ENCODE measurements at places on chromosomes 12 and 14.

DNA sequence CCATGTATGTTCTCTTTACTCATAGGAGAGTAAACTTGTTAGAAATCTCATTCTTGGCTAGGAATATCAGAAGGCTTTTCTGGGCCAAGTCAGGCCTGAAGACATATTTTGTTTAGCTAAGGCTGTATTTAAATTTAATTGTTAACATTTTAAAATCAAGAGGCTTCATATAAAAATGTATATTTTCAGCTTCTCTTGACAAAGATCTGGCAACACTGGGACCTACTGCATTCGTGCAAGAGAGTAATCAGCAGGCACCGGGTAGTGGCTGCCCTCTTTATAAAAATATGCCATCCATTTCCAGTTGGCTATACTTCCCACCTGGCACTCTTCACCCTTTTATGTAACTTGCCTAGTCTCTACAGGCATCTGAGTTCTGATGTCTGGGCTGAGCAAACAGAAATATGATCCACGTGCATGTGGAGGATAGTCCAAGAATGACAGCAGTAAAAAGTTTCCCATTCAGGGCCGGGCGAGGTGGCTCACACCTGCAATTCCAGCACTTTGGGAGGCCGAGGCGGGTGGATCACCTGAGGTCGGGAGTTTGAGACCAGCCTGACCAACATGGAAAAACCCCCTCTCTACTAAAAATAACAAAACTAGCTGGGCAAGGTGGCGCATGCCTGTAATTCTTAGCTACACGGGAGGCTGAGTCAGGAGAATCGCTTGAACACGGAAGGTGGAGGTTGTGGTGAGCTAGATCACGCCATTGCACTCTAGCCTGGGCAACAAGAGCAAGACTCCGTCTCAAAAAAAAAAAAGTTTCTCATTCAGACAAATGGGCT, 2.0 kb upstream of the SOS2 start:
- DNase-seq: no peak

DNA sequence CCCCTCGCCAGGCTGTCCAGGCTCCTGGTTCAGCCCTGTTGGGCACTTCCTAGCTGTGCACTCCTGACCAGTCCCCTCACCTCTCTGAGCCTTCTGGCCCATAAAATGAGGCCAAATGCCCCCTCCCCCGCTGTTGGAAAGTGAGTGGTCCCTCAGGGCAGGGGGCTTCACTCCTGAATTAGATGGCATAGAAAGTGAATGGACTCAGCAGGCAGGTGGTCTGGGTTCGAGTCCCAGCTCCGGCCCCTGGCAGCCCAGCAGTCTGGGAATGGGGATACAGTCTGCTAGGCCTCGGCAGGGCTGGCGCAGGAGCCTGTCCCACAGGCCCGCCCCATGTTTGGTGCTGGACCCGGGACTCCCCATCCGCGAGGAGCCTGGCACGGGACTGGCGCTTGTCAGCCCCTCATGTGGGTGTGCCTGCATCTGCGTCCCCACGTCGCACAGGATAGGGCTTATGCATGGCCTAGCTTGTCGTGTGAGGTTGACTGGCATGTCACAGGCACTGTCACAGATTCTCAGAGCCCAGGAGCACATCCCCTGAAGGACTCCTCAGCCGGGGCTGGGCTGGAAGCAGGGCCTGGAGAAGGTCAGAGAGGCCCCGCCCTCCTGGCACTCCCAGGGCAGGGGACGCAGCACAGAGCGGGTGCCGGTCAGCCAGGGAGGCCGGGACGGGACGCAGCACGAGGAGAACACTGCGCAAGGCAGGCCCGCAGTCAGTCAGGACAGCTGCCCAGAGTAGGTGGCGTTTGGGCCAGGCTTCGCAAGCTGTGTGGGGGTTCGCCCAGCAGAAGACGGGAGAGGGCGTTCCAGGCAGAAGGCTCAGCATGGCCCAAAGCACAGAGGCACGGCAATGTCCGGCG, 40.5 kb downstream of the DIO3 start:
- no peak for DNase-seq

DNA sequence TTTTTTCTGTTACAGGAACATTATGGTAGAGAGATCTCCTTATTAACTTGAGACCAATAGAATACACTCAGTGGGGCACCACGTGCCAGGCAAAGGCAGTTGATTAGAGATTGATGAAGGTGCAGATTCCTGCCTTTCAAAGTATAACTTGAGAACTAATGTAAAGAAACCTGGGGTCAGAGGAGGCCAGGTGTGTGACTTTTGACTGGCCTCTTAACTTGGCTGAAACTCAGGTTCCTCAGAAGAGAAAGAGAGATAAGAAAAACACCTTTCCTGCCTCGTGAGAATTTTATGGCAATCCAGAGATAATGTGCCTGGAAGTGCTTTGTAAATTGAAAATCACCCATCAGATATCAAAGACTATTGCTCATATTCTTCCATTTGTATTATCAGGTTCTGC, 110.7 kb upstream of the GZMB start:
- no peak for DNase-seq

DNA sequence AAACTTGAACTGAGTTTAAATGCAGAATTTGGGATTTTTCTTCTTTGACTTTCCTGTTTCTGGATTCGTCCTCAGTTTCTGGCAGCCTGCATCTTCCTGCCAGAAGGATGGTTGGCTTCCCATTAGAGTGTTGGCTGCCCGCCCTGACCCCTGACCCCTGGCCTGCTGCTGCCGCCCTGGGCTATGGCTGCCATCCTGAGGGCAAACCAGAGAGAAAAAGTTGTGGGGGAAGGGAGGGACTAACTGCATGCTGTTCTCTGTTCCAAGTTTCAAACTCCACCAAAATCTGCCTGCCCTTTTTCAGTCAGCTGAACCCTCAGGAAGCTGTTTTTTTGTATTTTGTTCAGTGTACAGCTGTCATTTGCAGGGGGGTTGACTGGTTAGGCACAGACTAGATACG, 48.4 kb downstream of the FNTB start:
- DNase-seq: peak; percentile 51

DNA sequence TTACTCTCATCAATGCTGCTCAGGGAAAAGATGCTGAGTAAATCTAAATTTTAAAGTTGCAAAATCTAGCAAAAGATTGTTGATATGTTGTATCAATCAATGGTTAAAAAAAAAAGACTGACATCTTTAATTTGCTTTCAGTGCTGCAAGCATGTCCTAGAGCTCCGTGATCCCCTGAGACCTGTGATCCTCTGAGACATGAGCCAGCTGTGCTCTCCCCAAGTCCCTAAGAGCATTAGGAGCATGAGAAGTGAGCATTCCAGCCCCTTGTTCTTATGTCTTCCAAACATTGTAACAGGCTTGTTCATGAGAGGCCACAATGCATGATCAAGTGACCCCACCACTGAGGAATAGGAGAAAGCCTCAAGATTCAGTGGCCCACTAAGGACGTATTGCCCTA, 116.6 kb downstream of the DAD1 start:
- DNase-seq: no peak

GRCh38 chr12:80099259-80099658, at the start of gene OTOGL:
Gene OTOGL, plus strand, starts transcription at chr12:80099537. Its CDS starts 109,895 bp downstream, at chr12:80209432.
- no peak for DNase-seq

GRCh38 chr14:89826596-89826995, 127.9 kb downstream of the EFCAB11 start:
- DNase-seq: no peak

DNA sequence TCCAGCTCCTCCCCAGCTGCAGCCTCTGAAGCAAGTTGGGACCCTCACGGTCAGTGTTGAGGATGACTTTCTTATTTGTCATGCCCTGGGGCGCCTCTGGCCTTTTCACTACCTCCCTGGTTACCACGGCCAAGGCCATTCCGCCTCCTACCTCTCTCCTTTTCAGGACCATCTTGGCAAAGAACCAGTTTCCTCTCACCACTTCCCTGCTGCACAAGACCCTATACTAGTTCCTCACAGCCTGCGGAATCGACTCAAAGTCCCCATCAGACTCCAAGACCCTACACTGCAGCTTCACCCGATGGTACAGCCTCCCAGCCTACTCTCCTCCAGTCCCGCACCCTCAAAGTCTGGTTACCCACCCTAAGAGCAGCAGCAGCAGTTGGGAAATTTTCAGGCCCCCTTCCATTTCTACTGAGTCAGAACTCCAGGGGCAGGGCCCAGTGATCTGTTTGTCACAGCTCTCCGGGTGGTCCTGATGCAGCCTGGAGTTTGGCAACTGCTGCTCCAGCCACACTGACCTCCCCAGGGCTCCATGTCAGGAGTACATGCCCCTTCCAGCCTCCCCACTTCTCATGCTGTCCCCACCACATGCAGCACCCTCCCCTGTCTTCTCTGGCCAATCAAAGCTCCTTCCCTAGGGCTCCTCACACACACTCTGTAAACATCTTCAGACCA, 5.4 kb downstream of the VWF start:
- no peak for DNase-seq

GRCh38 chr12:120438495-120439198, 734 bp downstream of the COX6A1 start:
- no peak for DNase-seq

DNA sequence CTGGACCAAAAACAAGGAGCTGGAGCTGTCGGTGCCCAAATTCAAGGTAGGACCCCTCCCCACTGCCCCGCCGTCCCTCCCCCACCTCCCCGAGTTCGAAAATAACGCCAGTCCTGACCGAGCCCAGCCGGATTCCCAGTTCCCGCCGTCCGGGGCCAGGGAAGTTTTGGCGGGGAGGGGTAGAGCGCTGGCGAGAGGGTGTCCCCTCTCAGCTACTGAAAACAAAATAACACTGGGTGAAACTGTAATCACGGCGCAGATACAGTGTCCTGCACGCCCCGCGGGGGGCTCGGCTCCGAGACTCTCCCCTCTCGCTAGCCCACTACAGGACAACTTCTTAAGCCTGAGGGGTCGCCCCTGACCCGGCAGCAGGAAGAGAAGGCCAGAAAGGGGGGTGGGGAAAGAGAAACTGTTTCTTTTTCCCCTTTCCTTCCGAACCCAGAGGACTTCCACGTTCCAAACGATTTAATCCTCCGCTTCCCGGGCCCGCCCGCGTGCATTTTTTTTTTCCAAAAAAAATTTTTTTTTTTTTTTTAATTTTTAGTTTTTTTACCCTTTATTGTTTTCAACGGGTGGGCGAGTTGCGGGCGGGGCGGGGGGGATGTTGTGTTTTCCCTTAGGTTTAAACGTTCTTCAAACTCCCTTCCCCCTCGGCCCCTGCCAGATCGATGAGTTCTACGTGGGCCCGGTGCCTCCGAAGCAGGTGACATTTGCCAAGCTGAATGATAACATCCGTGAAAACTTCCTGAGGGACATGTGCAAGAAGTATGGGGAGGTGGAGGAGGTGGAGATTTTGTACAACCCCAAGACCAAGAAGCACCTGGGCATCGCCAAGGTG, 1.6 kb downstream of the SETD1B start:
- no peak for DNase-seq

GRCh38 chr12:64810831-64811230, 13.6 kb upstream of the TBC1D30 start:
- DNase-seq: no peak

GRCh38 chr12:119385659-119386058, 51.1 kb downstream of the CCDC60 start:
- no peak for DNase-seq

GRCh38 chr14:69268763-69269162, 8.8 kb downstream of the GALNT16 start:
- no peak for DNase-seq

DNA sequence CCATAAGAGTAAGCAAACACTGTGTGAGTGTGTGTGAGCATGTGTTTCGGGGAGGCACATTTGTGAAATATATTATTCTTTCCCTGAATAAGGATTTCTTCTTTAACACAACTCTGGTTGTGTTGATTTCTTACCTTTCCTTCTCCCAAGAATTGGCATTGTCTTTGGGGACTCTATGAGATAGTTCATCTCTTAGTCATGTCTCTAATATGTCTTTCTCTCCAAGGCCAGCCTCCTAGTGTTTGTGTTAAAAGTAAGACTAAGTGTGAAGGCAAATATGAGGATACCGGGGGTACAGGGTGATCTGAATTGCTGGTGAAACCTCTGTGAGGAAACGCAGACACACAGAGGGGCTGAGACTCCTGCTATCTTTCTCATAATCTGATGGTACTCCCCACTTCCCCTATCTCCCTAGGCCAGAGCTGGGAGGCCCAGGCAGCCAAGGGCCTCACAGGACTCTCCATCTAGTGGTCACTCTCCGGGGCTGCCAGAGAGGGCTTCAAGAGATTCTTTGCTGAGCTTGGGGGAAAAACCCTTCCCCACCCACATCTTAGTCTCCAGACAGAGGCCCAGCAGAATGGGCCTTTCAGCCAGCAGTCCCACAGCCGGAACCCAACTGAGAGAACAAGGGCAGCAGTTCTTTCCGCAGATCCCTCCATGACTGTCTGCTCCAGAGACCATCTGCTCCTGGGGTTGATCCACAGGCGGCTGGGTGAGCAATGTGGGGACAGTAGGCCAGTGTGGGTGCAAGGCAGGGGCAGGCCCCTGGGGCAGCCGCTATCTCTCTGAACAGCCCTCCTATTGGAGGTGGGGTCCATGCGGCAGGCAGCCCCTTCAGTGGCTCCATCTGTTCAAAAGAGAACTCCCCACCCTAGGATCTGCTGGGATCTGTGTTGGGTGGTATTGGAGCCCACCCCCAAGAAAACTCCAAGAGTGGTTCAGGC, 5.8 kb upstream of the HOXC12 start:
- no peak for DNase-seq

GRCh38 chr12:84585776-84586395, 326.7 kb downstream of the SLC6A15 start:
- no peak for DNase-seq

DNA sequence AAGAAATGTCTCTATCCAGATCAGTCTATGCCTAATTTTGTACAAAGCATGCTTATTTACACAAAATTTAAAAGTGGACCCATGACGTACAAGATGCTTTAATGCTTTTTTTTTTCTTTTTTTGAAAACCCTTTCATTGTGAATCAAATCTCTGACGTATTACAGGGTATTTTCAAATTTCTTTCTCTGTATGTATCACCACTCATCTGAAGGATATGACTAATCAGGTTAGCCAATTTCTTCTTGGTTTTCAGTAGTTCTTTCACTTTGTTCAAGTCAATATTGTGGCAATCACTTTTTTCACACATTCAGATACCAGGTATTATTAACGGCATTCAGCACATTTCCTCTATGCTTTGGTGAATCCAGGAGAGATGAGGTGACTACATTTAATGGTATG, 685.3 kb downstream of the TRHDE start:
- no peak for DNase-seq

- no peak for DNase-seq
These were observed 65.6 kb downstream of the AMN start for GRCh38 chr14:102988054-102988453.

- peak; percentile 57 for DNase-seq
These were observed 13.0 kb downstream of the TRMT61A start for GRCh38 chr14:103541709-103542604.
